ENCODE measurements at places on chromosomes 7 and 10. TPM values are rescaled to one million over a fixed set of nuclear protein-coding genes. Genes with fewer than 3 reads are reported as not detected.

DNA sequence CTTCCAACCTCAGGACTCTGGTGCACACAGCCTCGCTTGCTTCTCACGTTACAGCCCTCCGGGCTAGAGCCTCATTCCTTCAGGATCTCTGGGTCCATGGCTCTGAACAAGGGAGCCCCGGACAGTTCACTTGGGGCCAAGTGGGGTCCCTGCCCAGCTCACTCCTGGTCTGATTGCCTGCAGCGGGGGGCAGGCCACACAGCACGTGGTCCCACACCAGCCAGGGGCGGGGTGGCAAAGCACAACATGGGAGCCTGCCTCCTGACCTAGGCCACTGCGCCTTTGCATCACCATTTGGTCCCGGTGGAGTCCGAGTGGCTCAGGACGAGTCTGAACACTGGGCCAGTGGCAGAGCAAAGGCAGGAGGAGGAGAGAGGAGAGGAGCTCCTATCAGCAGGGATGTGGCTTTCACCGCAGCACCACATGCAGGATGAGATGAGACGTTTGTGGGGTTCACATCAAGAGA is 13.4 kb upstream of the CRYGN start:
- H3K4me1 ChIP-seq = peaks cover 2% of the 10 kb centered on the region
- DNase-seq = no peak
- no peak overlapping the region for H3K4me3 ChIP-seq
- H3K27ac ChIP-seq = no peak overlapping the region

DNA sequence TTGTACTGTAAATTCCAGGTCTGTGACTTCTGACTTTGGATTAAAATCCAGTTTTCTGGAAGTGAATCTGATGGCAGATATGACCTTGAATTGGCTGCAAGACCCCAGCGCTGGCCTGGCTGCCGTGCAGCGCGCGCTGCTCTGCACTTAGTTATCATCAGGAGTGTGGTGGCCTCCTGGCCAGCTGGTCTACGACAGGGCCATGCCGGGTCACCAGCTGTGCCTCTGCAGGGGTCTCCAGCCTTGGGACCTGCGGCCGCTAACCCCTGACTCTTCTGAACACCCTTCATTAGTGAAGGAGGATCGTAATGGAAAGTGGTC is 190.7 kb upstream of the SH2B2 start:
- DNase-seq = no peak
- H3K4me1 ChIP-seq = no peaks in the 10 kb centered on the region
- H3K36me3 ChIP-seq = no peaks in the 10 kb centered on the region
- H3K27ac ChIP-seq = no peak overlapping the region
- no peak overlapping the region for H3K4me3 ChIP-seq

GRCh38 chr10:112744181-112745096 is 205.6 kb upstream of the TCF7L2 start:
- no peaks in the 10 kb centered on the region for H3K27me3 ChIP-seq
- H3K4me3 ChIP-seq = no peak overlapping the region
- no peak overlapping the region for H3K27ac ChIP-seq
- H3K36me3 ChIP-seq = no peaks in the 10 kb centered on the region

DNA sequence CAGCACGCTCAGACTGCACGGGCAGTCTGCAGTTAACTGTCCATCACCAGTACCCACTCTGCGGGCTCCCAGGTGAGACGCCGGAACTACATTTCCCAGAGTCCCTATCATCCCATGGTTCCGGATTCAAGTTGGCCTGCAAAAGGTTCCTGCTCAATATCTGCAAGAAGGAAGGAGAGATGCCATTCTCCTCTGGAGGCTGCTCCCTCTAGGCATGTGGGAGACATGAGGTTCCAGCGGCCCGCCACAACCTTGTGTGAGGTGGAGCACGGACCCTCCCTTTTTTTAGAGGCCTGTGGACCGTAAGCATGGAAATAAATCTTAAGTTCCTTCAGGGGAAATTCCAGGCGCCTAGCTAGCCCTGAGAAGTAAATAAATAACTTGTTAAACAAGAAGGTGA is 29.7 kb downstream of the NUP42 start:
- peaks cover 2% of the 10 kb centered on the region for H3K36me3 ChIP-seq
- no peak for DNase-seq
- H3K4me3 ChIP-seq = no peak overlapping the region
- peaks cover 23% of the 10 kb centered on the region for H3K27me3 ChIP-seq

DNA sequence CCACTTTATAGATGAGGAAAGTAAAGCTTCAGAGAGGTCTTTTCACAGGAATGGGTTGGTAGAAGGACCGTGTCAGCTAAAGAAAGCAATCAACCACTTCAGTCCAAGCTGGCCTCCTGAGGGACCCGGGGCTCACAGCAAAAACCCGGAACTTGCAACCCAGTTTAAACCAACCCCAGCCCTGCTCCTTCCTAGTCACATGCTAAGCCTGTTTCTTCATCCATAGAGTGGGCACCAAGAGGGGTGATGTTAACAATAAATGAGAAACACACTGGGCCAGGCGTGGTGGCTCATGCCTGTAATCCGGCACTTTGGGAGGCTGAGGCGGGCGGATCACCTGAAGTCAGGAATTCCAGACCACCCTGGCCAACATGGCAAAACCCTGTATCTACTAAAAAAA is 12.1 kb upstream of the NPFFR1 start:
- no peaks in the 10 kb centered on the region for H3K36me3 ChIP-seq
- no peak for DNase-seq
- H3K27ac ChIP-seq = no peak overlapping the region
- H3K27me3 ChIP-seq = no peaks in the 10 kb centered on the region
- H3K4me1 ChIP-seq = peaks cover 1% of the 10 kb centered on the region
- no peak overlapping the region for H3K4me3 ChIP-seq

DNA sequence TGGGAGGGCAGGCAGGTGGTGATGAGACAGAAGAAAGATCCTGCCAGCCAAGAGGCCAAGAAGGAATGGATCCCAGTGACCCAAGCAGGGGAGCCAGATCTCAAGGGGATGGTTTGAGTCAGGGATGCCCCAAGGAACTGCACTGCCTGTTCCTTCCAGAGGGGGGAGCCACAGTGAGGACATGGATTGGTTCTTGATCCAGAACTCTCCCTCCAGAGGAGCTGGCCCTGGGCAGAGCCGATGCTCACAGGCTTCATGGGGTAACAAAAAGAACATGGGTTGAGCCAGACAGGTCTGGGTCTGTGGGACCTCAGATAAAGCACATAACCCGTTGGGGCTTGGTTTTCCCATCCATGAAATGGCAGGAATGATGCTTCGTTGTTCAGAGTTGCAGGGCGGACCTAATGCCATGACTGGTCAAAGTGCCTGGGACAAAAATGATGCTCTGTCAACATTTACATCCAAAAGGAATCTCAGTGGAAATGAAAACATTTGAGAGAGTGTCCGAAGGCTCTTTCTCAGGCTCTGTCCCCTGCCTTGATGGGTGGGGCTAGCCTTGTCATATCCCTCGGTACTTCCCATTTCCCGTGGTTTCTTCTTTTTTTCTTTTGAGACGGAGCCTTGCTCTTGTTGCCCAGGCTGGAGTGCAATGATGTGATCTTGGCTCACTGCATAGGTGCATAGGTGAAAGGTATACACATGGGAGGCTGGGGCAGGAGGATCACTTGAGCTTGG is 4.7 kb upstream of the DENND2A start:
- no peaks in the 10 kb centered on the region for H3K36me3 ChIP-seq
- peaks cover 46% of the 10 kb centered on the region for H3K27me3 ChIP-seq

ITPRIP gene
- total RNA-seq = 14.7 TPM

GRCh38 chr10:12466704-12467305 is 117.5 kb downstream of the CAMK1D start:
- peaks cover 2% of the 10 kb centered on the region for H3K27me3 ChIP-seq
- no peak overlapping the region for H3K4me3 ChIP-seq
- peaks cover 2% of the 10 kb centered on the region for H3K36me3 ChIP-seq

DNA sequence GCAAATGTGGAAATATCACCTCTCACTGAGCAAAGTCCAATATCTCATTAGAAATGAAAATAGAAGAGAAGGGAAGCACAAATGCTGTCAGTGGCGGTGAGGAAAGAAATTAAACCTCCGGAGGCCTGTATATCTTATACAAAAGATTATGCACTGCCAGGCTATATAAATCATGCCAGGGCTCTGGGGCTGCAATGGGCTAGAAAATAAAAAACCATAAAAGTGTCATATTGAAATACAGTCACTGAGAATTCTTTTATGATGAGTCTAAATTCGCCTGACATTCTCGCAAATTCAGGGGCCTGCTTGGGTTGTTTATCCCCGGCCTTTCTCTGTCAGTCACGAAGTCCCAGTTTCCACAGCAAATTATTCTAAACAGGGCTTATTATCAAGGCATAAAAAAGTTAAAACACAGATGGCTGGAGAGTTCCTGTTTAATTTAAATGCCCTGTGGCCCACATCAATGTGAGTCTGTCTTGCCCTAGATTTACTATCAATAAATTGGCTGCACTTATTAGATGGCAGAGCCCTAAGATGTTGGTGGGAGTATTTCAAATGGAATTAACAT is 193.8 kb downstream of the SNX10 start:
- peaks cover 18% of the 10 kb centered on the region for H3K27me3 ChIP-seq
- H3K36me3 ChIP-seq = no peaks in the 10 kb centered on the region
- H3K4me3 ChIP-seq = no peak overlapping the region
- no peak for DNase-seq
- no peaks in the 10 kb centered on the region for H3K4me1 ChIP-seq

DNA sequence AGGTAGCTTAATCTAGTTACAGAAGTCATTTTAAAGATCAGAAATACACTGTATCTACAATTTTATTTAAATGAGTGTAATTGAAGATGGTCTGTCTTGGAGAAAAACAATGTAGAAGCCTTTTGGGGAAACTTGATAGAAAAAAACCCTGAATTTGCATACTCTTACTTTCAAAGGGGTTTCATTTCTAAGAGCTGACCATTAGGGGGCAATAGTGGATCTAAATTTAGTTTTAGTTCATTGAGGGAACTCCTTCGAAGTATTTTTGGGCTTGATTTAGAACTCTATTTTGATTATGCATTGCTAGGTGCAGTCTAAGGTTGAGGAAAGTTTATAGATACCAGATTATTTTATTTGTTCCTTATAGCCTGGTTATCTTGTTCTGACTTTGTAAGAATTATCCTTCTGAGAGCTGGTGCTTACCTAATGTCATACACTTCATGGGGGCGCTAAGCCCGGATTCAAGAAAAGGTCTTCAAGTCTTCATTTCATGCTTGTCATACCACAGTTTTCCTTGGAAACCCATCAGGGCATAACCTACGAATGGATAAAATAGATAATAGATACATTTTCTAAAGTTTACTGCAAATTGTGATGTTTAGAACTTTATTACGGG is 69.1 kb upstream of the MXI1 start:
- peaks cover 2% of the 10 kb centered on the region for H3K27me3 ChIP-seq
- peaks cover 5% of the 10 kb centered on the region for H3K36me3 ChIP-seq
- peak; percentile 75 for DNase-seq
- peaks cover 27% of the 10 kb centered on the region for H3K4me1 ChIP-seq
- H3K27ac ChIP-seq = no peak overlapping the region
- H3K4me3 ChIP-seq = no peak overlapping the region

- no peak overlapping the region for H3K4me3 ChIP-seq
- DNase-seq = no peak
- H3K36me3 ChIP-seq = no peaks in the 10 kb centered on the region
- H3K4me1 ChIP-seq = no peaks in the 10 kb centered on the region
- H3K27me3 ChIP-seq = no peaks in the 10 kb centered on the region
- no peak overlapping the region for H3K27ac ChIP-seq
Observed at GRCh38 chr7:113582471-113582870, 336.3 kb downstream of the PPP1R3A start.

GRCh38 chr10:55183993-55184392 is 383.0 kb upstream of the PCDH15 start:
- no peak overlapping the region for H3K27ac ChIP-seq
- H3K27me3 ChIP-seq = no peaks in the 10 kb centered on the region
- H3K4me3 ChIP-seq = no peak overlapping the region
- no peaks in the 10 kb centered on the region for H3K4me1 ChIP-seq
- DNase-seq = no peak

CDK14 gene
- total RNA-seq = 2.0 TPM

DNA sequence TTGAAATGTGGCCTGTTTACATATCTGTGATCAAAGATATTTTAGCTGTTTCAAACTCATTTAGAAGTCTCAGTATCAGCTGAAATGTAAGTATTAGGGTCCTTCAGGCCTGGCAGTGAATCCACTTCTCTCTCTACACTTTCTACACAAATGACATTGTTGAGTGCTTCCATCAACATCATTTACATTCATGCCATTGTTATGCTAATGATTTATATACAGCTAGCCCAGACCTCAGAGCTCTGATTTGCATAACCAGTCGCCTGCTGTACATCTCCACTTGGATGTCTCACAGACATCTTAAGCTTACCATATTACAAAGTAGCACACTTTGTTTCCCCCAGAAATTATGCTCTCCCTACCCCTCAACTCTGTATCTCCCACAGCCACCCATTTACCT is 71.6 kb downstream of the GSDME start:
- no peak overlapping the region for H3K4me3 ChIP-seq
- H3K4me1 ChIP-seq = peaks cover 2% of the 10 kb centered on the region
- no peak overlapping the region for H3K27ac ChIP-seq
- no peaks in the 10 kb centered on the region for H3K27me3 ChIP-seq
- peaks cover 15% of the 10 kb centered on the region for H3K36me3 ChIP-seq
- DNase-seq = no peak

GRCh38 chr7:158789842-158790241 is 39.5 kb downstream of the ESYT2 start:
- H3K27me3 ChIP-seq = no peaks in the 10 kb centered on the region
- H3K4me3 ChIP-seq = no peak overlapping the region
- H3K4me1 ChIP-seq = peaks cover 7% of the 10 kb centered on the region

- no peak for DNase-seq
- H3K36me3 ChIP-seq = no peaks in the 10 kb centered on the region
Observed at GRCh38 chr7:128915841-128916642, 5.5 kb upstream of the KCP start.

SDK1 gene
- 0.16 TPM for total RNA-seq

CLEC5A gene
- not detected for total RNA-seq

ZNF853 gene
- 0.42 TPM for total RNA-seq

DNA sequence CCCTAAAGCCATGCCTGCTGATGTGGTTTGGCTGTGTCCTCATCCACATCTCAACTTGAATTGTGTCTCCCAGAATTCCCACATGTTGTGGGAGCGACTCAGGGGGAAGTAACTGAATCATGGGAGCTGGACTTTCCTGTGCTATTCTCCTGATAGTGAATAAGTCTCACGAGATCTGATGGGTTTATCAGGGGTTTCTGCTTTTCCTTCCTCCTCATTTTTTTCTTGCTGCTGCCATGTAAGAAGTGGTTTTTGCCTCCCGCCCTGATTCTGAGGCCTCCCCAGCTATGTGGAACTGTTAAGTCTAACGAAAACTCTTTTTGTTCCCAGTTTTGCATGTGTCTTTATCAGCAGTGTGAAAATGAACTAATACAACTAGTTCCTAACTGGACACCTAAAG is 11.8 kb downstream of the MACROH2A2 start:
- H3K27me3 ChIP-seq = peaks cover 17% of the 10 kb centered on the region
- H3K4me1 ChIP-seq = peaks cover 2% of the 10 kb centered on the region
- H3K4me3 ChIP-seq = no peak overlapping the region
- no peak overlapping the region for H3K27ac ChIP-seq
- no peaks in the 10 kb centered on the region for H3K36me3 ChIP-seq

DNA sequence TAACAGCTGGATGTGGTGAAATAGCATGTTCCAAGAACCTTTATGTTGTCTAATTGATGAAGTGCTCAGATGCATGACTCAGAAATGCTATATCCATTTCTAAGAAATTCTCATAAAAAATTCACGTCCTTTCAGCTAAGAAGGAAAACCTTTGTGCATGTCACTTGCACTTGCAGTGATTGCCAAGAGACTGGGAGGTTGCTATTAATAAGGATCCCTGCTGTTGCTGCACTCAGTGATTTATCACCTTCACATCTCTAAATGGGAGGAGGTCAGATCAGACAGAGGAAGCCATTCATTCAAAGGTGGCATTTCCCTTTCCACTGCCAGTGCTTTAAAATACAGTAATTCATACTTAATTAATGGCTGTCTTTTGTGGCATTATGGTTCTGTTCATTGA is 89.5 kb downstream of the THSD7A start:
- no peak for DNase-seq
- H3K4me1 ChIP-seq = no peaks in the 10 kb centered on the region
- H3K27me3 ChIP-seq = no peaks in the 10 kb centered on the region

Data from activated CD4-positive, alpha-beta T cell treated with anti-CD3 and anti-CD28 coated beads, Interleukin-2, amount 10 ng/mL, durations not matched to agents 24 days and 14 days (primary cell).